Naive thymus-derived CD8-positive, alpha-beta T cell (primary cell): ENCODE measurements at places on chromosomes 1 and 21. TPM values are rescaled to one million over a fixed set of nuclear protein-coding genes. Genes with fewer than 3 reads are reported as not detected.

HSD3B2 gene
- polyA plus RNA-seq: not detected

EGLN1 gene
- 27.3 TPM for polyA plus RNA-seq

- no peak for DNase-seq
Observed at GRCh38 chr21:44579833-44580144, 615 bp downstream of the KRTAP10-5 start.

DNA sequence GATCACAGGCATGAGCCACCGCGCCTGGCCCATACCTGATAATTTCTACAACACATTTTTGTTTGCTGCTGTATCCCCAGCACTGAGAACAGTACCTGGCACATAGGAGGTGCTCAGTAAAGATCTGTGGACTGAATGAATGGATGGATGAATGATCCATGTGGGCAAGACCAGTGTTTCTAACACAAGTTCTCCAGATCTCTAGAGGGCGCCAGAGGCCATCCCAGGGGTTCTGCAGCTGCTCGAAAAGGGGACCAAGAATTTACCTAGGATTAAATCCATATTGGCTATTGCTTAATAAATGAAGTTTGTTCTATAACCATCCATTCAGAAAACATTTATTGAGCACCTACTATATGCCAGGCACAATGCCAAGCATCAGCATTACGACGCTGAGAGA is 167.7 kb downstream of the ACTL8 start:
- peak; percentile 13 for DNase-seq

DNA sequence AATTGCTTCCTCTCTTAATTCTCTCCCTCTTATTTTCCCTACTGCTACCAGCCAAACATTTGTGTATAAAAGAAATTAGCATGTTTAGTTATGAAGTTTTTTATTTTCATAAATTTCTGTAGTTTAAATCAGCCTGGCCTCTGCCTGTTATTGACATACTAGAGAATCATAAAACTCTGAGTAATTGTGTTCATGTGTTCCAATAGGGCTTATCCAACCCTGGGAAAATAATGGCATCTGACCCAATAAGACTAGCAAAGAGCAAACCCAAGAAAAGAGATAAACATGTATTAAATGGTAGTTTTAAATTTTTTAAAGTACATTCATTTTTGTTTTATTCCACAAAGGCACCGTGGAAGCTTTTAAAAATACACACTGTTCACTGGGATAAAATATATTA is 404.3 kb downstream of the HLX start:
- DNase-seq: no peak

DNA sequence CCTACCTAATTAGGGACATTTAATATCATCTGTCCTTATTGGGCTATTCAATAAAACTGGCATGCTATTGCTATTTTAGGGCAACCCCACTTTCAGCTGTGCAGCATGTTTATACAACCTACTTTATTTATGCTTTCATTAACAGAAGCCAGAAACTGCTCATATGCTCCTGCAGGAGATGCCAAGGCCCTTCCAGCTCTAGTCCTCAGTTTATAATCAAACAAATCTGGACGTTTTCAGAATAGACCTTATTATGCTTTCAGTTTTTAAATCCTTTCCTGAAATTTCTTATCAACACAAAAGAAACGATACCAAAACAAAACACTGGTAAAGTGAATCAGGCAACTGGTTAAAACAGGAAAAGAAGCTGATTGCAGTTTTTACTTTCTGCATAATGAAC is 53.2 kb downstream of the PTGS2 start:
- no peak for DNase-seq
